Urothelium cell line (cell line): ENCODE measurements at places on chromosomes 7 and 10.

- no peak for DNase-seq
Measured at GRCh38 chr7:158388072-158388471, 199.6 kb downstream of the PTPRN2 start.

DNA sequence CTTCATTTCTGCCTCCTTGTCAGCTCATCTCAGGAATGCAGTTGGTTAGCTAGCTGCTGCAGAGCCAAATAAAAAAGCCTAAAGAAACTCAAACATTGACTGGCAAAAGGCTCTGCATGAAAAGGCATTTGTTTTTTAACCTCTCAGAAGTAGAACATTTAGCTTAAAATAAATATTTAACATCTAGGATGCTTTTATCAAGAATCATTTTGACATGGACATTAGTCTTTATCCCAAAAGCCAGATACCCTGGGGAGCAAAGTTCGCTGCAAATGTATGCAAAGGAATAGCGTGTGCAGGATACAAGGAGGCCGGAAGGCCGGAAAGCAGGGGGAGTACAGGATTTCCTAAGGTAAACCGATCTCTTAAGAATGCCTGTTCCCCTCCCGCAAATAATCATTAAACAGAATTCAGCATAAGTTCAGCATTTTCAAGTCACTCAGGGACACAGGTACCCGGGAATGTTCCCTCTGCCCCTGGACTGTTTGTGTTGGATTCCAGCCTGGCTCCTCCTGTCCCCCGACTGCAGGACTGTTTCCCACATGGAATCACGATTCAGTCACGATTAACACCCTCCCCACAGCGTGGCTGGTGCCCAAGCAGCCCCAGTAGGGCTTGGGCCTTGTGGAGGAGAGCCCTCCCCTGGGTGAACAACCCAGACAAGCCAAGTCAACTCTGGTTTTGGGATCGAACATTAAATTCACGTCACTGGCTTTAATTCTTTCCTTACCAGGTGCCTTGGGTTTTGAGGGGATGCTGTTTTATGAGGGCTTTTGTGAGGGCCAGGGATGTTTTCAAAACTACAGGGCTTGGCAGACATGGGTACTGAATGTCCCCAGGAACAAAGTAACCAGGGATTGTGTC is 97.8 kb downstream of the HIPK2 start:
- no peak for DNase-seq

DNA sequence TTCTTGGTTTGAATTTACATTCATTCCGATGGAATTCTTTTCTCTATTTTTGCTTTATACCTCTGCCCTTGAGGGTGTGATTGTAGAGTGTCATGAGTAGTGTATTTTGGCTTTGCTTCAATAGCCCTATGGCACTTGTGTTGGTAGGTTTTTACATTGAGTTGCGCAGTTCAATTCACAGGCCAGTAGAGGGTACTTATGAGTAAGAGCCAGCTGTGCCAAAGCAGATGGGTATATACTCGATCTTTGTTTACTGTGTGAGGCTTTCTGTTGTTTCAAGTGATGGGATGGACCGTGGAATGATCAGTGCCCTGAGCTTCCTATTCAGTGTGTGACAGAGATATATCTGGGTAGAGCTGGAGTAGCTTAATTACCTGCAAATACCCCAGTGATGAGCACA is 4.3 kb upstream of the AKR1C3 start:
- DNase-seq: no peak

DNA sequence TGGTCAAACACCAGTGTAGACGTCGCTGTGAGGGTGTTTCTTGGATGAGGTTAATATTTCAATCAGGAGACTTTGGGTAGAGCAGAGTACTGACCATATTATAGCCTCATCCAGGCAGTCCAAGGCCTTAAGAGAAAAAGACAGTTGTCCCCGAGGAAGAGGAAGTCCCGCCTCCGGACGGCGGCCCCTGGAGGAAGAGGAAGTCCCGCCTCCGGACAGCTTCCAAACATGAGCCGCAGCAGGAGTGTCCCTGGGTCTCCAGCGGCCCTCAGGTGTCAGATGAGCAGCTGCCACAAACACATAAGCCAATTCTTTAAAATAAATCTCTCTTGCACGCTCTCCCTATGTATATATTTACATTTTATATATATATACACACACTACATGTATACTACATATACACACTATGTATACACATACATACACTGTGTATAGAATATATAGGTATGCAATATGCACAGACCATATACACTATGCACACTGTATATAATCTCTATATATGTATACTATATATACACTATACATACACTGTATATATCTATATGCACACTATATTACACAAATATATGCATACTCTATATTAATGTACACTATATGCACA is 37.5 kb downstream of the PWWP2B start:
- DNase-seq: no peak

DNA sequence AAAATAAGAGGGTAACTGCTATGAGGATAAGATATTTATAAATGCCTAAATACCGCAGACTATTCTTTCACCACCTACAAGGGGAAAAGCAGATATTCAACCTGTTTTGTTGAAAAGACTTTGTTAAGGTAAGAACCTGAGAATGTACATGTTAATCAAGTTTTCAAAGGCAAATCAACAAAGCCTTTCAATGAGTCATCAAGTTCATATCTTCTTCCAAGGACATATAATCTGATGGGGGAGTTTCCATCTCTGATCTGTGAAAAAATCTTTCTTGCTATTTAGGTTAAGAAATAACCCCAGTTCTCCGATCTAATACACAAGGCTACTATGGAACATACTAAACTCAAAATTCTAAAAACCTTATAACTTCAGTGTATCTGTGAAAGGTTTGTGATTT is 40.0 kb upstream of the ANLN start:
- no peak for DNase-seq

DNA sequence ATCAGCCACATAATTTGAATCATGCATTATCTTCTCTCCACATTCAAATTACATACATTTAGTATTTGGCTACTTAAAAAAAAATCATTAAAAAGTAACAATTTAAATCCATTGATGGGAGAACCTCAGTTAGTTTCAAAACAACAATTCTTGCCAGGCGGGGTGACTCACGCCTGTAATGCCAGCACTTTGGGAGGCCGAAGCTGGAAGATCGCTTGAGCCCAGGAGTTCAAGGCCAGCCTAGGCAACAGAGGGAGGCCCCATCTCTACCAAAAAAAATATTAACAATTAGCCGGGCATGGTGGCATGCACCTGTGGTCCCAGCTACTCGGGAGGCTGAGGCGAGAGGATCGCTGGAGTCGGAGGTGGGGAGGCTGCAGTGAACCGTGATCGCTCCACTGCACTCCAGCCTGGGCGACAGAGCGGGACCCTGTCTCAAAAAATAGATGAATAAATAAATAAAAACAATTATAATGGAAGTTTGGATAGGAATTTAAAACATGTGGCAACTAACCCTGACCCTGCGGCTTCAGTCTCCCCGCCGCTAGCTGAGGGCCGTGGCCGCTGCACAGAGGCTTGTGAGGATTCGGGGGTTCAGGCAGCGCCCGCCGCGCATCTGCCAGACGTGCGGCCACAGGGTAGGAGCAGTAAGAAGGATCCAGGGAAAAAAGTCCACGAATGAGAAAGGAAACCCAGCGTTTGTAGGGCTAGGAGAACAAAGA is 1.1 kb upstream of the CSGALNACT2 start:
- peak; percentile 2 for DNase-seq
